ENCODE measurements at places on chromosomes 11 and 22. TPM values are rescaled to one million over a fixed set of nuclear protein-coding genes. Genes with fewer than 3 reads are reported as not detected.

TEX54 gene
- not detected for total RNA-seq

PDHX gene
- total RNA-seq = 41.0 TPM

KDM4D gene
- total RNA-seq = 3.0 TPM

CDPF1 gene
- 2.4 TPM for total RNA-seq

DNA sequence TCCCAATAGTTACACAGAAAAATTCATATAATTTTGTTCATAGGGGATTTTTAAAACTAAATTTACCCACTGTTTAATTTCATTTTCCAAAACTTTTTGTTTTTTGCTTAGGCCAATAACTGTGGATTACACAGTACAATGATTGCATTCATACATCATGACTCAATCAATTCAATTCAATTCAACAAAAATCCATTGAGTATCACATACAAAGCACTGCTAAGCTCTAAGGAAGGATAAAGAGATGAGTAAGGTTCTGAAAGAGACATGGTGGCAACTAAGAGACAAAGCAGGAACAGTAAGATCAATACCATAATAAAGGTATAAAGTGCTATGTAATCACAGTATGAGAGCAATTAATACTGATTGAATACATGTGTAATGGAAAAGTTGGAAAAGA lies 9.4 kb upstream of the LAYN start:
- DNase-seq = peak; percentile 37

DNA sequence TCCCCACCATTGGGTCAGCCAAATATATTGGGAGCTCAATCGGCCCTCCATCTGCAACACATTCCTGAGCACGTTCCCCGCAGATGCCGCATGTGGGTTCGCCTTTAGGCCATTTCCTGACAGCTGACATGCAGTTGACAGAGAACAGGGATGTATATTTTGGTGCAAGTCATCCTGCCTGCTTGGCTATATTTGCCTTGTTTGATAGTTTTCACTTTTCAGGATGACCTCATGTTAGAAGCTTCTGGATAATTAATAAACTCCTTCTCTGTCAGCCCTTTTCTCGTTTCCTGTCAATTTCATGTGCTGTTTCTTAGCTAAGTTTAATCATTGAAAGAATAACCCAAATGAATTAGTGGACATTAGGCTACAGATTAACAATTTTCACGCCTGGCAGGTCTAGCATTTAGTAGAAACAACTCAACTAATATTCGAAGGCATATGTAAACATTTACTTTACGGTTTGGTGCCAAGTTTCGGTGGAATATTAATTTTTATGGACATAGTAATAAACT lies 105.8 kb upstream of the SLC5A12 start:
- peak; percentile 52 for DNase-seq

DNA sequence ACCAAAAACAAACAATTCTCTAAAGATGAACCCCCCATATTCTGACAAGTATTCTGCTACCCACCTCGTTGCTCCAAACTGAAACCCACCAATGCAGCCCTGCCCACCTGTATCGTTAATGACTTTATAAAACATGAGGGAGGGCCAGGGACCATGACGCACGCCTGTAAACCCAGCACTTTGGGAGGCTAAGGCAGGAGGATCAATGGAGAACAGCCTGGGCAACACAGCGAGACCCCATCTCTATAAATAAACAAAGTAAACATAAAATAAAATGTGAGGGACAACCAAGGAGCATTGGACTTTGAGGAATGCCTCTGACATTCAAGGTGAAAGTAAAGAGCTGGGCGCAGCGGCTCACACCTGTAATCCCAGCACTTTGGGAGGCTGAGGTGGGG lies 39.8 kb upstream of the ATXN10 start:
- DNase-seq = no peak

- DNase-seq = no peak
These were observed 362.4 kb downstream of the TENM4 start for GRCh38 chr11:79078456-79078855.

GRCh38 chr11:117678658-117679406 lies 118.2 kb downstream of the DSCAML1 start:
- no peak for DNase-seq

- DNase-seq = no peak
These were observed 3.4 kb downstream of the CTNND1 start for GRCh38 chr11:57764972-57765371.

DNA sequence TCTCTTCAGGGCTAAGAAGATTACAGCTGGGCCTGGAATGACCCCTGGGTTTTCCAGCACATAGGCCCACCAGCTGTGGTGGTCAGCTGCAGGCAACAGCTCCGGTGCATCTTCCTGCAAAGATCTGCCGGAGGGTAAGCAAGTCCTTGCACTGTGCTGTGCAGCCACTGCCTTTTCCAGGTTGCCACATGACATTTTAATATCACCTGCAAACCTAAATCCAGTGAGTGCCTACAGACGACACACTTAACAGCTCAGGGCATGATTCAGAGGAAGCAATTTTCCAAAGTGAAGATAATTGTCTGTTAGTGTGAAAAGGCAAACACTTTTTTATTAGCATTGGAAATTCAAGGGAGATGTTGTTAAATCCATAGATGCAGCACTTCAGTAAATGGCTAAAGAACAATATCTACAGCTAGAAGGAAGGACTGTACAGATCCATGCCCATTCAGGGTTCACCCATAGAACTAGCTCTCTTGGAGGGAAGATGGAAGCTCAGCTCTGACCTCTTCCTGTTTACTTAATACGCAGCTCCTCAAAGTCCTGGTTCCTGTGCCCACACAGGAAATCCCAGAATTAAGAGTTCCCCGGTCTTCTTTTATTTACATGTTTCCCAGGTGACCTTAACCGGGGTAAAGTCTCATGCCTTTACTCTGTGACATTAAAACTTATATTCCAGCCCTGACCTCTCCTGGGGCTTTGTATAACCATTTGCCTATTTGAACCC lies 13.3 kb upstream of the NRIP3 start:
- DNase-seq = no peak

DNA sequence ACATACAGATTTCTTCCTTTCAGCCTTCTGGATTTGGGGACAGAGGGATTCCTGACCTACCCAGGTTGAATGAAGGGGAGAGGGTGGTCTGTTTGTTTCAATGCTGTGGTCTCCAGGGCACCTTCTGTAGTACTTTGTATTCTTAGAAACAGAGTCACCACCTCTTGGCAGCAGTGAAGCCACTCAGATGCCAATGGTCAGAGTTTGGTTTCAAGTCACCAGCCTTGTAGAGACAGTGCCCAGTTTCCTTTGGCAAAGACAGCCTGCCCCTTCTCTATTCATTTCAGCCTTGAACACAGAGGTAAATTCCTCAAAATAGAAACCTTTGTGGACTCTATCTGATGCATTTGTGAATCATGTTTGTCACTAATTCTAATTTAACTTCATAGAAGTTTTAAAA lies 111.7 kb upstream of the RASSF10 start:
- no peak for DNase-seq

- DNase-seq = peak; percentile 36
These were observed 1188.2 kb upstream of the RAG2 start for GRCh38 chr11:37786214-37786755.

DNA sequence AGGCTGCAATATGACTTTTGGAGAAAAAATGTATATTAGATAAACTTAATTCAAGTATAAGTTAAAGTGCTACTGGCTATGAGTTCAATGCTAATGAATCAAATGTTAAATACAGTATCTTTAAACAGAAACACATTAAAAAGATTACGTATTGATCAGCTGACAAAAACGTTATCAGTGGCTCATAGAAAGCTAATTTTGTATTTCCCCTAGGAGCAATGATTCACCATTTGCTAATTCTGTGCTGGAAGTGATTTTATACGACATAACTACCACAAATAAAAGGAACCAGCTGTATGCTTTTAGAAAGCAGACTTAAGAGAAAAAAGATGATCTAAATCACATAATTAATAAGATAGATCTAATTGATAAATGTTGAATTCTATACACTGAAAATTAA lies 43.6 kb downstream of the MRE11 start:
- no peak for DNase-seq

DNA sequence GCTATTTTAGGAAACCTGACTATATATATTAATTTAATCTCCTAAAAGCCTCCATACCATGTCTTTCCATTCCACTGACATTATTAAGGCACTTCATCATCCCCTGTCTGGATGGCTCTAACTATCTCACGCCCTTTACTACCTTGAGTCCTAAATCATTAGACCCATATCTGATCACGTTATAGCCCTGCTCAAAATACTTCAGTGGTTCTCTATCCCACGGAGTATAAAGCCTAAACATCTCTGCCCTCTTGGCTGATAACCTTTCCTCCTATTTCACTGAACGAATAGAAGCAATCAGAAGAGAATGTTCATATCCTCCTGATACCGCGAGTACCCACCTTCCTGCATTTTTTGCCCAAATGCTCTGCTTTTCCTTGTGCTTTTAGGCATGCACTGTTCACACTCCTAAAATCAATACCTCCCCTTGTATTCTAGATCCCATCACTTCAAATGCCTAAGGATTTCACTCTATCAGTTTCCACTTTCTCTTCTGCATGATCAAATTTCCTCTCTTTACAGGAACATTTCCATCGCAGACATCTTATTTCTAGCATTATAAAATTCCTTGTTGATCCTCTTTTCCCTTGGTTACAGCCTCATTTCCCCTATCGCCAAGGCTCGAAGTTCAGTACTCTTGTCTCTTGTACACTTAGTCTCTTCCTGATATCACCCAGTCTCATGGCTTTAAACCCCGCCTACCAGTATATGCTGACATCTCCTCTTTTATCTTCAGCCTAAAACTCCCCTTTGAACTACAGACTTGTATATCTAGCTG lies 45.0 kb upstream of the BIRC3 start:
- no peak for DNase-seq

- no peak for DNase-seq
These were observed 51.6 kb upstream of the APOA1 start for GRCh38 chr11:116888884-116889549.

GRCh38 chr11:121577106-121577848 lies 124.5 kb upstream of the SORL1-AS1 start:
- no peak for DNase-seq

GRCh38 chr11:7170431-7170830 lies 81.3 kb upstream of the SYT9 start:
- DNase-seq = no peak

- no peak for DNase-seq
These were observed 27.5 kb downstream of the DSCAML1 start for GRCh38 chr11:117769533-117769932.

All from RPMI7951 (cell line).